Urinary bladder (tissue), 4 donors: ENCODE measurements at places on chromosomes 3 and 15. TPM values are rescaled to one million over a fixed set of nuclear protein-coding genes. Genes with fewer than 3 reads are reported as not detected.

The CPLX3 gene
- total RNA-seq: not detected

The FAM107A gene
- total RNA-seq: 9.8 TPM

The EHD4 gene
- 17.0 TPM for total RNA-seq

The ADGRG7 gene
- 0.11 TPM for total RNA-seq

The CAMP gene
- total RNA-seq: not detected

The CHRD gene
- 9.1 TPM for total RNA-seq

The PRRT3 gene
- total RNA-seq: 0.95 TPM

The HRG gene
- not detected for total RNA-seq

The TGM4 gene
- not detected for total RNA-seq

The KNG1 gene
- total RNA-seq: not detected

The EPHB1 gene
- total RNA-seq: 1.6 TPM

The DNAH1 gene
- total RNA-seq: 3.5 TPM

The CMTM8 gene
- total RNA-seq: 1.6 TPM

The GP5 gene
- total RNA-seq: 0.90 TPM

The IL5RA gene
- 0.69 TPM for total RNA-seq

The ACP3 gene
- 3.2 TPM for total RNA-seq

The WNT7A gene
- not detected for total RNA-seq

The KBTBD8 gene
- 3.8 TPM for total RNA-seq

The THPO gene
- total RNA-seq: 0.32 TPM
